Frontal cortex (tissue), 4 donors: ENCODE measurements at places on chromosomes 6 and 20.

DNA sequence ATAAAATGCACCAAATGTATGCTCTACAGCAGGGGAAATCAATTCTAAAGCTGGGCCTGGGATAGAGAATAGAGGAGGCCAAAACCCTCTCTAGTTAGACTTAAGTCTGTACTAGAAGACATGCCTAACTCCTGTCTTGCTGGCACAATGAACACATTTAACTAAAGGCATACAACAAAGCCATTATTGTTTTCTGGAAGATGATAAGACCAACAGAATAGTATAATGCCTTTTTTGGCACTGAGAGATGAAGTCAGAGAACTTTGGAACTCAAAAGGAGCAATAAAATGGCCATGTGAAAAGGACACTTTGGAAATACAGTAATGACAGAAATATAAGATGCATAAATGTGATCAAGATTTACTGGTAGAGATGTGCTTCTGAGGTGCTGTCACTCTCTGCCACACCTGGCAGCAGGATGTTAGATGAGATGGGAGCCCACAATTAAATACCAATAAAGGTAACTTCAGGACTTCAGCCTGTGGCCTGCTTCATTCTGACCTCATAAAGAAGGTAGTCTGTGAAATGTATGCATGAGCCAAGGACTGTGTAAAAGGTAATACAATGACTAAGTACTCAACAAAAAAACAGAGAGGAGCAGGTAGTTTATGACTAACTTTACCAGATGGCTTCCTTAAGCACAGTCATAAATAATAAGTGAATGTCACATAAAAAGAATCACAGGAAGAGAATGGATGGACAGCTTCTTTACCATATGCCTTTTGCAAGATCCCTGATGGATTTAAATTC is 333.4 kb downstream of the BCKDHB start:
- DNase-seq = no peak

DNA sequence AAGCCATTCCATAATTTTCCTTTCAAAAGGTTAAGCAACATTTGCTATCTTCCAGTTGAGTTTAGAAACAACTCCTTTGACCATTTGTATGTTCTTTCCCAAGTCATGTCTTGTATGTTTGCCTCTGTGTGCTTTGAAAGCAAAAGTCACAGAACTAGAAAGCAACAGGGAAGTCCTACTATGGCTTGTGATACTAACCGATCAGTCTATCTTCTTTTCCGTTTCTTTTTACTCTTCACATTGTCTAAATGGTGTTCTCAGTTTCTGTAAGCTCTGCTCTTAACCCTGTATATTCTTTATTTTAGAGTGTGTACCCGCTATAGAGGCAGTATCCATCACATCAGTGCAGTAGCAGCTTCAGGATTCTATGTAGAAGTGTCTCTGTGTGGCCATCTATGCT is 32.9 kb downstream of the TMEM244 start:
- DNase-seq = no peak

- DNase-seq = no peak
Observed at GRCh38 chr20:62317167-62317655, 14.4 kb downstream of the ADRM1 start.

- DNase-seq = no peak
Observed at GRCh38 chr6:161647234-161647633, 373.4 kb upstream of the AGPAT4 start.

DNA sequence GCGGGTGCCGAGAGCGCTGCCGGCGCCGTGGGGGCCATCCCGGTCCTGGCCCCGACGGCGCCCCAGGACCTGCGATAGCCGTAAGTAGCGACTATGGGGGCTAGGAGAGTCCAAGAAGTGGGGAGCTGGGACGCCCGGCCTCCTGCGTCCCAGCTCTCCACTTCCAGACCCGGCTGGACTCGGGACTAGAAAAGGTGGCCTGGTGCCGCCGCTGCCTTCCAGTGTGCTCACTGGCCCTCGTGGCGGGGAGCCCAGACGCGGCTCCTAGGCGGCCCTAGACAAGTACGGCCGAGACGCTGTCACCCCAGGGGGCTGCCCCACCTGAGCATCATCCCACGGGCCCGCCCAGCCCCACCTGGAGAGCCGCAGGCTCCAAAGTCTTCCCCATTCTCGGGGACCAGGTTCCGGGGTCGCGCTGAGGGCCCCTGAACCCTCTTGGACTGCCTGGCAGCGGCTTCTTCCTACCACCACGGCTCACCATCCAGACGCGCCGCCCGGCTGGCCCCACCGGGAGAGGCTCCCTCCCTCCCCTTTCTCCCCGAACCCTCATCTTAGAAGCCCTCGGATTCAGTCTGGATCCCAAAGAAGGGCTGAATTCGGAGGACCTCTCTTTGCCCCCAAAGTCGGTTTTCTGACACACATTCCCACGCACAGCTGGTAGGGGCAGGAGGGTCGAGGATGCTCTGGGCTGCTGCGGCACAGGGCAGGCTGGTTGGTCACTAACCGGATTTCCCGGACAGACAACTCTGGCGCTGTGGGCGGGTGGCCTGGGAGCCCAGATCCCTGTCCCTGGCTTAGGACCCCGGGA is 870 bp upstream of the MDFI start:
- no peak for DNase-seq

GRCh38 chr6:9332241-9332780 is 897.0 kb upstream of the SLC35B3 start:
- DNase-seq = no peak

GRCh38 chr20:34089655-34090345 is 22.2 kb downstream of the EIF2S2 start:
- DNase-seq = no peak

GRCh38 chr20:37522260-37523011 is 1.4 kb downstream of the NNAT start:
- DNase-seq = no peak

- DNase-seq = no peak
Observed at GRCh38 chr6:102520966-102521365, 1127.5 kb downstream of the GRIK2 start.

GRCh38 chr6:157732007-157732406 is 91.0 kb upstream of the SNX9 start:
- no peak for DNase-seq

GRCh38 chr6:149483334-149483725 is 1.5 kb downstream of the ZC3H12D start:
- DNase-seq = no peak

- DNase-seq = no peak
Observed at GRCh38 chr6:148855744-148856143, 108.9 kb downstream of the UST start.

GRCh38 chr20:38191654-38192053 is 26.6 kb upstream of the TGM2 start:
- no peak for DNase-seq

DNA sequence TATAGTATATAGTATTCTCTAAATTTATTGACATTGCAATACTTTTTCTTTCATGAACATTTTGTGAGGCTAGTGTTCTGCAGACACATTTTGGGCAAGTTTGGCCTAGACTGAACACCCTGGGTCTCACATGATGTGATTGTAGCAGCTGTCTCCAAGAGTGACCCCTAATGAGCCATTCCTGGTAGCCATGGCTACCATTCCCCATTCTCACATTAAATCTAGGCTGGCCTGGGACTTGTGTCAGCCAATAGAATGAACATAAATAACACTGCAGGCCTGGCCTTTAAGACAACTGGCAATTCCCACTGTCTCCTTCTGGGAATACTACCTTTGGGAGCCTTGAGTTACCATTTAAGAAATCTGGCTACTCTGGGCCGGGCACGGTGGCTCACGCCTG is 38.0 kb upstream of the TASP1 start:
- DNase-seq = no peak

DNA sequence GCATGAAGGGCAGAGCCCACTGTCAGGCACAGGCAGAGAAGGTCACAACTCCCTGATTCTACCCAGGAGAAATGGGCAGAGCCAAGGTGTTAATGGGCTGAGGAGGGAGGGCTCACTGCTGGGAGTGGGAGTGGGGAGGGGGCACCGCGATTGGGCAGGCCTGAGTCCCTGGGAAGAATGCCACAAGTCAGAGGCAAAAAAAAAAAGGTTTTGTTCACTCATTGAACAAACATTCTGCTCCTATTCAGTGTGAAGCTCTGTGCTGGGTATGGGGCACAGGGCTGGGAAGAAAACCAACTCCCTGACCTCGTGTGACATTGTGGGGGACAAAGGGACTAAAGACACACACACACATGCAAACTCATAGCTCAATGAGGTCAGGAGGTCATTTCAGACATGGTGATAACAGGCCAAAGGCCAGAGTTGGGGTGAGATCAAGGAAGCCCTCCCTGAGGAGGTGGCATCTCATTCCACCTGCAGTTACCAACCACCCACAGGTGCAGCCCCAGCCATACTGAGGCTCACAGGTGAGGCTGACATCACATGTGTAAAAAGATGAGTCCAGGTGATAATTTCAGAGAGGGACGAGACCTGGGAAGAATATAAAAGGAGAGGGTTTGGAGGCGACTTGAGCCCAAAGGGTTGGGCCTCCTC is 3.2 kb upstream of the PMEPA1 start:
- DNase-seq = no peak

DNA sequence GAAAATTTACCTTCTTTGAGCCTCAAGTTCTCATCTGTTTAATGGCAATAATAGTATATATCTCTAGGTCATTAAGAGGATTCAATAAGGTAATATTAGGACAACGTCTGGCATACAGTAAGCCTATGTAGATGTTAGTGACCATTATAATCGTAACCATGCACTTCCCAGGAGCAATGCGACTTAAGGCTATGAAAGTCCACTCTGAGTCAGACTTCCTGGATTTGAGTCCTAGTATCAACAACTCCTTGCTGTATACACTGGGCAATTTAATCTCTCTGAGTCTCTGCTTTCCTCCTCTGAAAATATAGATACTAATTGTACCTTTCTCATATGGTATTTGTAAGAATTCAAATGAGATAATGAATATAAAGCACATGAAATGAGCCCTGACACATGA is 168.1 kb upstream of the HDDC2 start:
- DNase-seq = no peak

GRCh38 chr20:23071398-23071797 is 14.7 kb downstream of the CD93 start:
- DNase-seq = no peak

- no peak for DNase-seq
Observed at GRCh38 chr6:130966344-130966980, 96.6 kb downstream of the EPB41L2 start.

- DNase-seq = no peak
Observed at GRCh38 chr6:31363811-31364210, 6.8 kb upstream of the HLA-B start.

GRCh38 chr6:166277892-166278578 is 30.2 kb downstream of the PRR18 start:
- no peak for DNase-seq

DNA sequence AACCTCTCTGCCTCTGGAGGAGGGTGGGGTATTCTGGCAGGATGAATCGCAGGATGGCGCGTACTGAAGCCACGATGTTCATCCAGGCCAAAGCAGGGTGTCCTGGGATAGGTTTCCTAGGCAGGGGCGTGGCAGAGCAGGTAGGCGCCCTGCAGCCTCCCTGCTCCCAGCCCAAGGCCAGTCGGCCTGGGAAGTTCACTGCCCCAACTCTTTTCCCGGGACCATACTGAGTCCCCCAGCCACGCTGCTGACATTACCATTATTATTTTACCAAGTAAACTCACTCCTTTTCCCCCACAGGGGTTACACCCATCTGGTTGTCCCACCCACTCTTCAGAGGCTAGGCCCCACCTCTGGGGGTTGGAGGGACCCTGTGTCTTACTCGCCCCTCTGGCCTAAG is 21.8 kb downstream of the SDCBP2 start:
- no peak for DNase-seq

DNA sequence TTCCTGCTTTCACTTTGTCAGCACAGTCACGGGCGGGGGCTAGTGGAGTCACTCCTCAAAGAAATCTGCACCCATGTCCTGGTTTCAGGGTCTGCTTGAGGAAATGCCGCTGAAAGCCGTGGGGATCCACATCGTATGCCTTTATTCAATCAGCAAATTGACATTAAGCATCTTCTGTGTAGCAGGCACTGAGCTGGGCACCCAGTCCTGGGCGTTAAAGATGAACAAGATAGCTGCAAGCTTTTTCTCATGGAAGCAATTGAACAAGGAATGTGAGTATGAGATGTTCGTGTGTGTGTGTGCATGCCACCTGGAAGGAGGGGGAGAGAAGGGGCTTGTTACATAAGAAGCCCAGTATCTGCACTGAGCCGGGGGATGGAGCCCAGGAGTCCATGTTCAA is 243.9 kb downstream of the SMOC2 start:
- no peak for DNase-seq

- no peak for DNase-seq
Observed at GRCh38 chr20:10558635-10559187, 115.1 kb downstream of the JAG1 start.

- DNase-seq = no peak
Observed at GRCh38 chr6:17931227-17931626, 56.2 kb downstream of the KIF13A start.
